Left colon (tissue), 2 donors: ENCODE measurements at places on chromosomes 7 and 10. TPM values are rescaled to one million over a fixed set of nuclear protein-coding genes. Genes with fewer than 3 reads are reported as not detected.

- DNase-seq = no peak
Observed at GRCh38 chr7:72127136-72127535, 285.0 kb downstream of the CALN1 start.

DNA sequence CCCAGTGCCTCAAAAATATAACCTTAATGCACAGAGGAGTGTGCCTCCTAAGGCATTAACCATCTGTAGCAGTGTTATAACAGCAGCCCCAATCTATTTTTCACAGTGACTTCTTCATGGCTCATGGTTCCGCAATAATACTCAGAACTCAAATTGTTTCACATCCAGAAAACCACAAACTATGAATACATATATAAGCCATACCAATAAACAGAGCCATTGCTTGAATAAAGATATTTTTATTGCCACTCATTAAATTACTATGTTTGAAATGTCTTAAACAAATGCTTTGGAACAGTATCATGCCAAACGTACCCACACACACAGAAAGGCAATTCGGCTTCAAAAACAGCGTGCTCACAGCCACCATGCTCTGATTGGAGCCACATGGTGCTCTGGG lies 629.3 kb upstream of the NRP1 start:
- DNase-seq = no peak

The SNX10 gene
- 2.4 TPM for total RNA-seq

DNA sequence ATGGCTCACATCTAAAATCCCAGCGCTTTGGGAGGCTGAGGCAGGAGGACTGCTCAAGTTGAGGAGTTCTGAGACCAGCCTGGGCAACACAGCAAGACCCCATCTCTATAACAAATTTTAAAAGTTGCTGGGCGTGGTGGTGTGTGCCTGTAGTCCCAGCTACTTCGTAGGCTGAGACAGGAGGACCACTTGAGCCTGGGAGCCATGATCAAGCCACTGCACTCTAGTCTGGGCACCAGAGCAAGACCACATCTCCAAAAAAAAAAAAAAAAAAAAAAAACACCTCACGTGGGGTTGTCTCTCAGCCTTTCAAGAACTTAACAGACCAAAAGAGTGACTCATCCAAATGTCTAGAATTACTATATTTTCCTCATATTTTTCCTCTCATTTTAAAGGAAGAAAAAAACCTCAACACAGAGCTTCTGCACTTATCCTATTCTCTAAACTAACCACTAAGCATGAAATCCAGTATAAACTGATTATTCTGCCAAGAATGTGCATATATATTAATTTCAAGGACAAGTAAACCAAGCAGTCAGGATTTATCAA lies 46.3 kb downstream of the CUL2 start:
- no peak for DNase-seq

The GPR37 gene
- 0.95 TPM for total RNA-seq

- DNase-seq = no peak
Observed at GRCh38 chr7:79489371-79489770, 35.9 kb upstream of the MAGI2 start.

DNA sequence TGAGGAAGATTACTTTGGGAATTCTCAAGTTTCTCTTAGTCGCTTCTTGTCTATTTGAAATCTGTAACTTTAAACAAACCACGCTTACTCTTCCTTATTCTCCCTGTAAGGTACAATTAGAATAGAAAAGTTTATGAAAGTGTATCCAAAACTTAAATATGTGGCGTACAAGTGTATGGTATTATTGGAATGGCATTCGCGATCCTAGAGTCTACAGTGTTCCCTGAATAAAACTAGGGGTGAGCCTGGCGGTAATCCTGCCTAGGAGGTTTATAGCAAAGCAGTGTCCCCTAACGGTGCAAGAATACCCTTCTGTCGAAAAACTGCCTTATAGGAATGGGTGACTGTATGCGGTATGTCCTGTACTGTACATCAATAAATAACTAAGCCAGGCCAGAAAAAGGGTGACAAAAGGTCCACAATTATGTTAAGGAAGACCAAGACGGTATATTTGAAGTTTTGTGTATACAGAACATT lies 1.2 kb downstream of the TASOR2 start:
- DNase-seq = no peak

The COL17A1 gene
- total RNA-seq = 328 TPM

DNA sequence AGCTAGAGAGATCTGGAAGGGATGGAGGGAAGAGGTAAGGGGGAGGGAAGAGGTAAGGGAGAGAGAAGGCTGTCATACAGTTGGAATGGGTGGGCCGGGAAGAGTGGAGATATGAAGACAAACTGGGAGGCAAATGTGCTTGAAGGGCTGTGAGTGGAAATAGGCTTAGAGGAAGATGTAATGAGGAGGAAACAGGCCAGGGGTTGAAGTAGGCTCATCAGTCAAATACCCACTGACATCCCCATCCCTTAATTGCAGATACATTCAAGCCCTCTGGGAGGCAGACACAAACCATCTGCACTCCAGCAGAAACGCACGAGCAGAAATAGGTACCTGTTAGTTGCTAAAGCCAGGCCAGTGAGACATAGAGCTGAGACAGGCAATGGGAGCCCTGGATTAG lies 2.1 kb downstream of the SYNPO2L start:
- DNase-seq = no peak

GRCh38 chr7:32039000-32039756 lies 31.0 kb downstream of the PDE1C start:
- no peak for DNase-seq

The OR6V1 gene
- total RNA-seq = not detected

- DNase-seq = no peak
Observed at GRCh38 chr10:124122211-124122610, 28.8 kb upstream of the CHST15 start.

- DNase-seq = no peak
Observed at GRCh38 chr7:141593134-141593533, 41.9 kb downstream of the AGK start.

DNA sequence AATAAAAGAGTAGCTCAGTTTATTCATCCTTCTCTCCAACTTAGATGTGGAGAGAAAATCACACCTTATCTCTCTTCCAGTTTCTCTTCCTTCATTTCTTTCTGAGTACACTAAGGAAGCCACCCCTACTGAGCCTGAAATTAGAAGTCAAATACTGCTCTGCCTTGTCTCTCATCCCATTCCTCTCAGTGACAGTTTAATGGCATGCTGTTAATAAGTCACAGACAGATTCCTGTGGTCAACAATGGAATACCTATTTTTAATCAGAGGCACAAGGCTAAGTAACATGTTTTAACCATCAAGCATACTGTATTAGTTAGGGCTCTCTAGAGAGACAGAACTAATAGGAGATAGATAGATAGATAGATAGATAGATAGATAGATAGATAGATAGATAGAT lies 253.2 kb downstream of the HTR7 start:
- DNase-seq = no peak

The CCL26 gene
- 0.78 TPM for total RNA-seq

The EEF1AKMT2 gene
- 18.0 TPM for total RNA-seq

DNA sequence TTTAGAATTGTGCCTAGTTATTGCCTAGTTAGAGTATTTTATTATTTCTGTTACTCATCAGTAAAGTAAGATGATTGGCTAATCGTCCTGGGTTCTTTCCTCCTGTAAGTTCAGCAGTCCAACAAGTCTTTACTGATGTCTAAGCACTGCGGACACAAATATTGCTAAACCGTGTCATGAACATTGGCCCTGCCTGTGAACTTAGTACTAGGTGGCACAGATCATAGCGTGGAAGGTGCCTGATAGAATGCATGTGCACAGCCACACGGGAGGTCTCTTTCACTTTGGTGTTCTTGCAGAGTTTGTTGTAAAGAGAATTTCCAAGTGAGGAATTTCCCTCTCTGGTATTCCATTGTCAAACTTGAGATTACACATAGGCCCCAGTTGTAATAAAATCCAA lies 38.0 kb downstream of the RBM33 start:
- no peak for DNase-seq

The CTAGE8 gene
- total RNA-seq = 4.0 TPM

DNA sequence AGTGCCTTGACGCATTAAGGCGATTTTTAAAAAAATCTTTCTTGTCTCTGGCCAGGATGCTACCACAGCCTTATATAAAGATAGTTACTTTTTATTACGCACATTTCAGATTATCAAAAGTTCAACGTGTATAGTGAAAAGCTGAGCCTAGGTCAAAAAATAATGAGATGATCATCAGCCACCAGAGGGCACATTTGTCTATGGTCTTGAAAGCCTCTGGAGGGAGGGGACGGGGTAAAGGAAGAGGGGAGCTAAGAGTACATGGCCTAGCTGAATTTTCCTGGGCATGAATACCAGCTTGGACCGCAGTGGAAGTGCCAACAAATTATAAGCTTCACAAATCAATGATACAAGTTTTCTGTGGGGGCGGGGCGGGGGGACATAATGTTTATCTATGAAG lies 285.9 kb upstream of the SMIM30 start:
- no peak for DNase-seq

GRCh38 chr7:8070451-8071180 lies 102.0 kb downstream of the GLCCI1 start:
- no peak for DNase-seq

The OGDH gene
- 221 TPM for total RNA-seq

The DOCK1 gene
- total RNA-seq = 64.0 TPM

The NUTM2E gene
- total RNA-seq = not detected

The NODAL gene
- total RNA-seq = not detected

The ACTA2 gene
- total RNA-seq = 245 TPM

The WNT8B gene
- not detected for total RNA-seq
